Kidney (tissue), 22 donors: ENCODE measurements at places on chromosomes 5 and 9. TPM values are rescaled to one million over a fixed set of nuclear protein-coding genes. Genes with fewer than 3 reads are reported as not detected.

Gene MOB3B
- total RNA-seq: 22.5 TPM

Gene CENPK
- total RNA-seq: 3.5 TPM

Gene MEGF9
- total RNA-seq: 20.4 TPM

Gene SYK
- 52.2 TPM for total RNA-seq

Gene PCDHGB5
- 12.3 TPM for total RNA-seq

Gene FBP2
- not detected for total RNA-seq

Gene TSSK1B
- total RNA-seq: 0.13 TPM

Gene C7
- total RNA-seq: 849 TPM

DNA sequence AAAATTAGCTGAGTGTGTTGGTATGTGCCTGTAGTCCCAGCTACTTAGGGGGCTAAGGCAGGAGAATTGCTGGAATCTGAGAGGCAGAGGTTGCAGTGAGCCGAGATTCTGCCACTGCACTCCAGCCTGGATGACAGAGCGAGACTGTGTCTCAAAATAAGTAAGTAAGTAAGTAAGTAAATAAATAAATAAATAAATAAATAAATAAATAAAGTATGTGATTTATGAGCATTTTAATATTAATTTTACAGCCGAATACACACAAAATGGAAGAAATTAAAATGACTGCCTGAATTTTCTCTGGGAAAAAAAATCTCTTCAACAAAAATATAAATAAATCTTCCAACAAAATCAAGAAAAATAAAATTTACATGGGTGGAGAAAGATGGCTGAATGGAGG is 740.7 kb downstream of the CDH18 start:
- DNase-seq: no peak
- no peaks in the 10 kb centered on the region for H3K4me1 ChIP-seq
- H3K27me3 ChIP-seq: no peaks in the 10 kb centered on the region

DNA sequence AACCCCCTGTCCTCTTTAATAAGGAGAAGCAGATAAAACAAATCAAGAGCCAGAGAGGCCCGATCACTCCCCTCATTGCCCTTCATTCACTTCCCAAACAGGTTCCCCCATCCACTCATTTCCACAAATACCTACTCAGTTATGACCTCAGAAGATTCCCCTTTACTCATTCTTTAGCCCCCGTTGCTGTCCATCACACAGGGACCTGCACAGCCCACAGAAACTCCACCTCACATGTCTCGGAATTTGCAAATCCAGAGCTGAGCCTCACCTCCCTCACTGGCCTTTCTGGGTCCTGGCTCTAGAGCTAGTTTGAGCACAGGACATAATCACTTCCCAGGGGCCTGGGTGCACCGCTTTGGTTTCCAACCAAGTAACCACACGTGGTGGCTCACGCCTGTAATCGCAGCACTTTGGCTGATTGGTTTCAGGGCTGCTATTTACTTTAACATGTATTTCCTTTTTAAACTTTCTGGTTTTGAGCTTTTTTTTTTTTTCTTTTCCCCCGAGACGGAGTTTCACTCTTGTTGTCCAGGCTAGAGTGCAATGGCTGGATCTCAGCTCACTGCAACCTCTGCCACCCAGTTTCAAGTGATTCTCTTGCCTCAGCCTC is 17.8 kb downstream of the ATP6V0E1 start:
- H3K27me3 ChIP-seq: no peaks in the 10 kb centered on the region
- no peak overlapping the region for H3K4me3 ChIP-seq
- H3K36me3 ChIP-seq: no peaks in the 10 kb centered on the region
- H3K4me1 ChIP-seq: peaks cover 14% of the 10 kb centered on the region
- H3K27ac ChIP-seq: peak overlapping the region; percentile 63

DNA sequence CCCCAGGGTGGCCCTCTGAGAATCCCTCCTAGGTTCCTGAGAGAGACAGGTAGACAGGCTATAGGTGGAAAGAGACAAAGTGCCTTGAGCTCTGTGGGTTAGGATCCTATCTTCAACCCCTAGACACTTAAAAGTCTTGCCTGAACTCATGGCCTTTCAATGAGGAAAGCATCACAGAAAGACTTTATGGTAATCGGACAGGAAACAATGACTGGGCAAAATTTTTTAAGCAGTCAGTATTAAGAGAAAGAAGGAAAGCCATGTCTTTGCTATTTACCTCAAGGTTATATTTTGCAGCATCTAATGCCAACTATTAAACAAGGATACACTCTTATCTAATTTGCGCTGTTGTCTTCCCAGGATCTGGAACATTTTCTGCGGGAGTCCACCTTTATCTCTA is 93.2 kb downstream of the PCSK1 start:
- no peaks in the 10 kb centered on the region for H3K36me3 ChIP-seq
- H3K4me1 ChIP-seq: peaks cover 22% of the 10 kb centered on the region
- H3K27me3 ChIP-seq: no peaks in the 10 kb centered on the region
- H3K27ac ChIP-seq: no peak overlapping the region
- H3K4me3 ChIP-seq: no peak overlapping the region

DNA sequence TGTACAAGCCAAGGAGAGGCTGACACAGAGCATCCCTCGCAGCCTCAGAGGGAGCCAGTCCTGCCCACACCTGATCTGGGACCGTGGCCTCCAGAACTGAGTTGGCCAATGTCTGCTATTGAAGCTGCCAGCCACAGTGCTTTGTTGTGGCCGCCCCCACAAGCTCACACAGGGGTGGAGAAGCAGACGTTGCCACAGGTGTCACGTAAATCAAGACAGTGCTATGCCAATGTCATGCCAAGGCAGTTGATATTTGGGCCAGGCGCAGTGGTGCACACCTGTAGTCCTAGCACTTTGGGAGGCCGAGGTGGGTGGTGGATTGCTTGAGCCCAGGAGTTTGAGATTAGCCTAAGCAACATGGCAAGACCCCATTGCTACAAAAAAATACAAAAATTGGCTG is 17.3 kb upstream of the TERT start:
- no peak overlapping the region for H3K27ac ChIP-seq
- H3K4me3 ChIP-seq: no peak overlapping the region
- no peaks in the 10 kb centered on the region for H3K4me1 ChIP-seq
- no peaks in the 10 kb centered on the region for H3K27me3 ChIP-seq
- no peaks in the 10 kb centered on the region for H3K36me3 ChIP-seq

GRCh38 chr9:81234924-81235610 is 454.3 kb downstream of the TLE1 start:
- H3K36me3 ChIP-seq: no peaks in the 10 kb centered on the region
- no peak overlapping the region for H3K27ac ChIP-seq
- no peak for DNase-seq
- H3K4me3 ChIP-seq: no peak overlapping the region
- no peaks in the 10 kb centered on the region for H3K27me3 ChIP-seq
- no peaks in the 10 kb centered on the region for H3K4me1 ChIP-seq

DNA sequence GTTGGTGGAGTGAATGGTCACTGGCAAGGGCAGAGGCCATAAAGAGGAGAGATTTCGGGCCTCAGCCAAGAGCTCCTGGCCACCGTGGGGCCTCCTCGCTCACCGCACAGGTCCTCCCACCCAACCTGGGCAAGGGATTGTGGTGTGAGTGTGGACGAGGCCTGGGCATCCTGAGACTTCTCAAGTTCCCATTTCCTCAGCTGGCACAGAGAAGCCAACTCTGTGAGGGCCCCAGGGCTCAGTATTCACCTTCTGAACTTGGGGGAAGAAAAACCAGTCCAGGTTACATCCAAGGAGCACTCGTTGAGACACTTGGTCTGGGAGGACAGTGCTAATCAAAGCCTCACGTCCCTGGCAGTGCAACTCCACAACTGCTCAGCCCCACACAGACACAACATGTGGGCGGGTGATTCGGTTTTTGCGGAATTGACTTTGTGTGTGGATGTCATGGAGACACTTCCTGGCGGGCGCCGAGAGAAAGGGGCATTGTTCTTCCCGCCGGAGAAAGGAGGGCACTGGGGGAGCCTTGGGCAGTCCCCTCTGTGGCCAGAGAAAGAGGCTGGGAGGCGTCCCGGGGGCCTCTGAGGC is 28.5 kb upstream of the NKD2 start:
- no peak for DNase-seq
- no peaks in the 10 kb centered on the region for H3K36me3 ChIP-seq
- no peaks in the 10 kb centered on the region for H3K27me3 ChIP-seq
- no peak overlapping the region for H3K27ac ChIP-seq
- no peaks in the 10 kb centered on the region for H3K4me1 ChIP-seq

GRCh38 chr5:125874057-125874456 is 549.2 kb upstream of the GRAMD2B start:
- H3K27ac ChIP-seq: no peak overlapping the region
- H3K4me1 ChIP-seq: no peaks in the 10 kb centered on the region

DNA sequence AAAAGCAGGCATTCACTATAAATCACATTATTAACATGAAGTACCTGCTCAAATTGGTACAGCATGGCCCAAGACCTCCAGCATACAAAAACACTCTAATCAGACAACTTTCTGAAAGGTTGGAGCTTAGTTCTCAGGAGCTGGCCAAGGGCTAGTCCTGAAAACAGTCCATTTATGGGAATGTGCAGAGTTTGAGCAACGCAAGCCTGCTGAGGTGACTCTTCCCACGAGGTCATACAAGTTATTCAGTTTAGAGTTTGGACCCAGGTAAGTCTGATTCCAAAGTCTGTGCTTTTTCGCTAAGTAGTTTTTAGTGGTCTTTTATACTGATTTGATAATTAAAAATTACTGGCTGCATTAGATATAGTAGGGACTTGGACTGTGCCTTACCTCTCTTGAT is 52.6 kb downstream of the AP3S1 start:
- no peaks in the 10 kb centered on the region for H3K27me3 ChIP-seq
- H3K4me1 ChIP-seq: no peaks in the 10 kb centered on the region
- no peak overlapping the region for H3K4me3 ChIP-seq
- H3K27ac ChIP-seq: no peak overlapping the region
- H3K36me3 ChIP-seq: no peaks in the 10 kb centered on the region

DNA sequence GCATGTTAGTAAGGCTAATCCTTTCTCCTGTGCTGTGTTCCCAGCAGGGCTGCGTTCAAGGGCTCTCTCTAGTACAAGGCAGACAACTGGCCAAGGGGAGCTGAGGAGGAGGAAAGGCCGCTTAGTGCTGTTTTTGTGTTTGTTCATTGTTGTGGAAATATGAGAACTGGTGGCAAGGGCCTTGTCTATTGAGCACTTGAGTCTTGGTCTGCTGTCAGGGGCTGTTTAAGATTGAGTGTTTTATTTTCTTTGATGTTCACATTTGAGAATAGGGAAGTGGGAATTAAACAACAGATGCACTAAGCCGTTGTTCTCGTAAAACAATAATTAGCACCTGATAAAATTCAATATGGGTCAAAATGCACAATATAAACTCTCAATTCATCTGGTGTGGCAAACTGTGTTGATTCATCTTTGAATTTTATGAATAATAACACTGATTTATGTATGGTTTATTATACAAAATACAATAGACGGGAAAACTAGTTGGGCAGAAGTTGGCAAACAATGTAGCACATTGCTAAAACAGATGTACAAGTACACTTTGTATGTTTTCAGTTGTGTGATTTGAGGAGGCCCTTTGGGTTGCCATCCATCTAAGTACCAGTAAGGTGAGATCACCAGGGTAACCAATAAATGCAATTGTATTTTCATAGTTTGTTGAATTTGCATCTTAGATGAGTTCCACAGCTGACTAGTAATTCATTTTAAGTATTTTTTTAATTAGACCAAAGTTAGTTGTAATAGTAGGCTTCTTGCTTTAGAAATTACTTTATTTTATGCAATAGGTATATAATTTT is 97.6 kb upstream of the GRHPR start:
- H3K36me3 ChIP-seq: no peaks in the 10 kb centered on the region
- H3K4me3 ChIP-seq: no peak overlapping the region
- no peaks in the 10 kb centered on the region for H3K27me3 ChIP-seq

DNA sequence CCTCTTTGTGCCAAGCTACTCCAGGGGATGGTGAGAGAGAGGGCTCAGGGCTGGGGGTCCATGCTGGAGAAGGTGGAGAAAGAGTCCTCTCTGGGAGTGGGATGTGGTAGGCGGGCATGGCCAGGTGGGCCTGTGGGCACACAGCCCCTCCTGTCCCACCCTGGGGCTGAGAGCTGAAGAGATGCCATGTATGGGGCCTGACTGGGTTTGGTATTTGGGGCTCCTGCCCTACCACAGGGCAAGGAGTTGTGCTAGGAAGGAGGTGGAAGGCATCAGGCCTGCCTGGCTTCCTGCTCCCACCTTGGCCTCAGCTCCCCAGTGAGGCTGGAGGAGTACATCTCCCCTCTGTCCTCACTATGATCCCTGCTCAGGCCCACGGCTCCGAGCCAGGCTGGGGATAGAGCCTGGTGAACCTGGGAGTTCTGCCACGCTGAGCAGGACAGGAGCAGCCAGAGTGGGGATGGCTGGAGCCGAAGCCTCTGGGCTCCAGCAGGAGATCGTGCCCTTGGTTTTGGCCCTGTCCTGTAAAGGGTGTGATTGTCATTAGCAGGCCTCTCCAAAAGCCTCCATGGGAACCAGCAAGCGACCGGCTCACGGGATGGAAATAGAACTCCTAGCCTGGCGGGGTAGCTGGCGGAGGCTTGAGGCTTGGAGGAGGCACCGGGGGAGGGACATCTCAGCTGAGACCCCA is 75.5 kb downstream of the CACNA1B start:
- DNase-seq: no peak
- no peaks in the 10 kb centered on the region for H3K36me3 ChIP-seq
- no peak overlapping the region for H3K4me3 ChIP-seq
- H3K27me3 ChIP-seq: no peaks in the 10 kb centered on the region
- no peak overlapping the region for H3K27ac ChIP-seq

GRCh38 chr5:34857161-34857560 is 18.2 kb downstream of the TTC23L start:
- H3K4me1 ChIP-seq: no peaks in the 10 kb centered on the region
- H3K27me3 ChIP-seq: no peaks in the 10 kb centered on the region
- no peak overlapping the region for H3K27ac ChIP-seq
- no peak overlapping the region for H3K4me3 ChIP-seq

DNA sequence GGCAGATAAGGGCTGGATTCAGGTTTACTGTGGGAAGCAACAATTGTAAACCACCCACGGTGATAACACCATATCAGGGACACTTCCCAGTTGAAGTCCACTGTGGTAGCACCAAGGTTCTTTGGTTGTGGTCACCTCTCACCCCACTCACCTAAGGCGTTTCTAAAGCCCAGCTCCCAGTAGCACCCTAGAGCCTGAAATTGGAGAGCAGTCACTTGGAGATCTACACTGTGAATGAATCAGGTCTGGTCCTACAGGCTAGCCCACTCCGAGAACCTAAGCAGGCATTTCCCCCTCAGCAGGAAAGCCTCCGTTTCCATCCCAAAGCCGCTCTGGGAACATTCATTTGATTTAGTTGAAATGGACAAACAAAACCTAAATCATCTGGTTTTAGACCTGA is 191.3 kb downstream of the TTC39B start:
- no peaks in the 10 kb centered on the region for H3K27me3 ChIP-seq
- no peak overlapping the region for H3K27ac ChIP-seq
- no peak for DNase-seq
- H3K4me3 ChIP-seq: no peak overlapping the region
- no peaks in the 10 kb centered on the region for H3K4me1 ChIP-seq

DNA sequence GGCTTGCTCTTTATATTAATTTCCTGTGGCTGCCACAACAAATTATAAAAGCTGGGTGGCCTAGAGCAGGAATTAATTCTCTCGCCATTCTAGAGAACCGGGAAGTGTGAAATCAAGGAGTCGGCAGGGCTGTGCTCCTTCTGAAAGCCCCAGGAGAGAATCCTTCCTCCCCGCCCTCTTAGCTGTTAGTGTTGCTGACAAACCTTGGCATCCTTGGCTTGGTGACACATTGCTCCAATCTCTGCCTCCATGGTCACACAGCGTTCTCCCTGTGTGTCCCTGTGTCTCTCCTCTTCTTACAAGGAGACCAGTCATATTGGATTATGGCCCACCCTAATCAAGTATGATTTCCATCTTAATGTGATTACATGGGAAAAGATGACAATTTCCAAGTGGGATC is 55.9 kb upstream of the NEURL1B start:
- no peaks in the 10 kb centered on the region for H3K27me3 ChIP-seq
- peak overlapping the region; percentile 73 for H3K27ac ChIP-seq
- no peak overlapping the region for H3K4me3 ChIP-seq

- H3K27me3 ChIP-seq: no peaks in the 10 kb centered on the region
- H3K36me3 ChIP-seq: no peaks in the 10 kb centered on the region
- no peaks in the 10 kb centered on the region for H3K4me1 ChIP-seq
Observed at GRCh38 chr5:128403333-128403732, 134.7 kb downstream of the FBN2 start.
